ENCODE measurements at places on chromosomes 5 and 9.

GRCh38 chr9:97900103-97900737 is 22.1 kb downstream of the TRMO start:
- no peak for DNase-seq

GRCh38 chr5:115796656-115797055 is 19.8 kb downstream of the CDO1 start:
- no peak for DNase-seq

DNA sequence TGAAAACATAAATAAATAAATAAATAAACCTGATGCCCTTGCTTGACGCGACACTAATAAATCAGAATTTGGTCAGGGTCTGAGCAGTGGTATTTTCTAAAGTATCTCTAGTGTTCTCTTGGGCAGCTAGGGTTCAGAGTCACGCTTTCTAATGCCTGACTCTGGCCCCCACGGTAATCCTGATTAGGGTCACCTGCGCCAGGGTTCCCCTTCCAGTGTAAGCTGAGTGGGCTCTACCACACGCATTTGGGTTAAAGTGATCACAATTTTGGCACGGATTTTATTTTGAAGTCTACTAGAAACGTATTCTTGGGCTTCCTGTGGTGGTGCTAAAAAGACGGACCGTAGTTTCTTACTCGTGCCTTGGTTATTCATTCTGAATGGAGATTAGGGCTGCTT is 651 bp downstream of the TTC1 start:
- no peak for DNase-seq

- no peak for DNase-seq
Observed at GRCh38 chr5:23242891-23243290, 264.5 kb upstream of the PRDM9 start.

DNA sequence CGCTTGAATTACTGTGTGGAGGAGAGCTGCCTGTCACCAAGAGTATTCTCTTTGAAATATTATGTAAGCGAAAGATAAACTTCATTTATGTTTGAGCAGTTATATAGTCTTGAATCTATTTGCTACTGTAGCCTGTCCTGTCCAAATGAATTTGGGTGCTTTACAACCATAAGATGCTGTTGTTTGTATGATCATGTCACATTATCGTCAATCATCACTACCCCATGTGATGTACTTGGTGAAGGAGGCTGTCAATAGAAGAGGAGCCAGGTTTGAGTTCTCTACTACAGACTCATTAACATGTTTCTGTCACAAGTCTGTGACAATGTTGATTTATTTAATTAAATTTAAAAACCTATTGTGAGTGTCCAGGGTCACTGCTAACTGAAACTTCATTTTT is 403.3 kb upstream of the MEF2C start:
- DNase-seq, result no peak

DNA sequence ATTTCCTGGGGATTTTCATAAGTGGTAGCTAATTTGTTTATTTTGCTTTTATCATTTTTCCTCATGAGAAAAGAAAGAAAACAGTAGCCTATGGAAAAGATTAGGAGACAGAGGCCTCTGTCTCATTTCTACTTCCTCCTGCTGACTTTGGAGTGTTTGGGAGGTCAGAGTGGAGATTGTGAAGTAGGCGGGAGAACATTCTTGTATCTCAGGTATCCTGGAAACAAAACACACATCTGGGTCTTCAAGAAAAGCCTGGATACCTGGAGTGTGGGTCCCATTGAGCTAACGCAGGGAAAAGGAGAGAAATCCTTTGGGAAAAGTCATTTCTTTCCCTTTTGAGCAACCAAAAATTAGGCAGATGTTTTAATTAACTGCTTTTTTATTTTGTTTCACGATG is 161.5 kb upstream of the DMAC1 start:
- DNase-seq, result no peak

DNA sequence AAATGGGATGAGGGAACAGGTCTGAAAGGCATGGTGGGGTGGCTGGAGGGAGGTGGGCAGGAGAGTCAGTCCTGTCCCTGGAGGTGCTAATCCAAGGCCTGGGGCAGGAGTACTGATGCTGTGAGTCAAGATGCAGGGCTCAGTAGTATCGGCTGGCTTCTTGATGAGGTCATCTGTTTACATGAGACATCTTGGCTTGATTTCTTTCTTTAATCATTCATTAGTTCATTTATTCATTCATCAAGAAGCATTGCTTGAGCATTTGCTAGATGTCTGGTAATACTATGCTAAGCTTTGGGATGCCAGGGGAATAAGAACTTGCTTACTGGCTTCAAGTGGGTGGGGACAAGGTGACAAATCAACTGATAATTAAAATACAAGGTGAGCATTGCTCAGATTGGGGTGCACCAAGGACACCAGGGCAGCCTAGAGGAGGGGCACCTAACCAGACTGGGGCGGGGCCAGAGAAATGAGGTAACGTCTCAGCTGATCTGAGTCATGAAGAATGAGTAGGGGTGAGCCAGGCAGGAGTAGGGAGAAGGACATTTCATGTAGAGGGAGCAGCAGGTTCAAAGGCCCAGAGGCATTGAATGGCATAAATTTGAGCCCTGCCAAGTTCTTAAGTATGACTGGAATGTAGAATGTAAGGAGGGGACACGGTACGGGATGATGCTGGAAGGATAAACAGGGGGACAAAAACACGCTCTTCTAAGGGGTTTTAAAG is 88.8 kb downstream of the EGFLAM start:
- DNase-seq, result no peak

- DNase-seq, result no peak
Observed at GRCh38 chr5:140214831-140215230, 39.8 kb downstream of the CYSTM1 start.

GRCh38 chr5:181260720-181261319 is at the start of gene TRIM52:
TSS of gene TRIM52 (minus strand) at chr5:181261143. CDS start at chr5:181260813, 330 bp downstream.
- no peak for DNase-seq

DNA sequence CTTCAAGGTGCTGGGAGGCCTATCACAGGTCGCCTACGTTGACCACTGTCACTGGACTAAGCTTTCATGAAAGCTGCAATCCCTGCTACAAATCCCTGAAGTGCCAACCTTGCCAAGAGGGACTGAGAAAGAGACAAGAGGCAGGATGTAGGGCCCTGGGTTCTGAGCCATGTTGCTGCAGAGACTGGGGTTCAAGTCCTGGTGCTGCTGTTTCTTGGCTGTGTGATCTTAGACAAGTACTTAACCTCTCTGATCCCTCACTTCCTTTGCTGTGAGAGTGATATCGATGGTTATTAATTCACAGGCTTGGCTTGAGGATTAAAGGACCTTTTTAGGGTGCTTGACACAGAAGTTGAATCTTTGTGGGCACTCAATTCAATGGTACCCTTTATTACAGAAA is 15.5 kb downstream of the CSF1R start:
- DNase-seq, result no peak

GRCh38 chr9:2036844-2037243 is 21.7 kb downstream of the SMARCA2 start:
- no peak for DNase-seq

GRCh38 chr5:38793099-38793498 is 52.7 kb upstream of the OSMR start:
- peak; percentile 99 for DNase-seq

DNA sequence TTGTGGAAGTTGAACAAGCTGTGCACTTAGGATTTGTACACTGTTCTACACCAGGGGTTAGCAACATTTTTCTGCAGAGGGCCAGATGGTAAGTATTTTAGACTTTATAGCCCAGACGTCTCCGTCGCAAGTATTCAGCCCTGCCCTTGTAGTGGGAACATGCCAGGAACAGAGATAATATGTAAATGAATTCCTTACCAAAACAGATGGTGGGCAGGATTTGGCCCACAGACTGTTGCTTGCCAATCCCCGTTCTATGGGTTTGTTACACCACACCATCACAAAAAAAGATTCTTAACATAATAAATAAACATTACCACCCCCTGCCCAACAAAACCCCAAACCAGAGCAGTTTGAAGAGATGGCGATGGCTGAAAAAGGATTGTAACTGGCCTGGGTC is 74.3 kb downstream of the AMBP start:
- DNase-seq, result no peak

GRCh38 chr9:77756449-77756848 is 108.3 kb upstream of the GNA14 start:
- no peak for DNase-seq

- DNase-seq, result peak; percentile 98
Observed at GRCh38 chr5:14250084-14250695, 107.0 kb downstream of the TRIO start.

GRCh38 chr5:37720550-37720952 is 119.3 kb downstream of the GDNF start:
- DNase-seq, result no peak

Data from SHP77 treated with DMSO at 0.1 percent for 48 hours (cell line).